ENCODE measurements at places on chromosomes 3 and 15. TPM values are rescaled to one million over a fixed set of nuclear protein-coding genes. Genes with fewer than 3 reads are reported as not detected.

RTP1 gene
- not detected for total RNA-seq

PRTG gene
- 0.81 TPM for total RNA-seq

STX19 gene
- not detected for total RNA-seq

ALCAM gene
- total RNA-seq = 25.4 TPM

CADPS gene
- 0.31 TPM for total RNA-seq

ZPLD1 gene
- 0.35 TPM for total RNA-seq

GRCh38 chr15:96296264-96296663, 34.2 kb upstream of the NR2F2 start:
- ATAC-seq = no peak

DNA sequence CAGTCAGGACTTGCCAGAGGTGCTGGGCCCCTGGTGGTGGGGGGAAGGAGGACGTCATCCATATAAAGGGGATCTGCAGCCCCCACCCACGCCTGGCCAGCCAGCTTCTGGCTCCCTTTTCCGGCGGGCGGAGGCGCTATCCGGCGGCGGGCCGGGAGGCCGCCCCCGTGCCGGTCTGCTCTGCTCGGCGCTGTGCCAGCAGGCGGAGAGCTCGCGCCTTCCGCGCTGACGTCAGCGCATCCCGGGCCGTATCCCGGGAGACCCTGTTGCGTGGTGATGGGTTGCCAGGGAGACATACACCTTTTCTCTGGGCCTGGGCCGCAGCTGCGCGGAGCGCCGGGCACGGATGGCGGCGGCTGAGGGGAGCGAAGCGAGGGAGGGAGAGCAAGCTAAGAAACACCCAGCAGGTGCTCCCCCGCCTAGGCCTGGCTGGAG, 1.1 kb downstream of the FAM131A start:
- ATAC-seq = peak; percentile 70

DNA sequence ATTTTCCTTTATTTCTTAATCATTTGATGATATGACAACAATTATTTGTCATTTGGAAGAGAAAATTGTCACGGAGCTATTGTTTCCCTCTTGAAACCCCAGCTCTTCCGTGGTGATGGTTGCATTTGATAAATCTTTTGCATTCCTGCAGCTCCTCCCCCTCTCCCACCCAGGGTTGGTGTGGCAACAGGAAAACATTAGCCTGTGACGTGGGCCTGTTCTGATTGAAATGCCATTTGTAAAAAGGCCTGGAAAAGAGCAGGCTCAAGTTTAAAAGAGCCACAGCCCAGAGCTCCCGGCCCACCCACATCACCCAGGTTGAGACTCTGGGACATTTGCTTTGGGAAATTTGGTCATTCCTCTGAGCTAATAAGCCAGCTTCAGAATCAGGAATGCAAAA, 282.5 kb downstream of the RPLP1 start:
- peak; percentile 65 for ATAC-seq

DNA sequence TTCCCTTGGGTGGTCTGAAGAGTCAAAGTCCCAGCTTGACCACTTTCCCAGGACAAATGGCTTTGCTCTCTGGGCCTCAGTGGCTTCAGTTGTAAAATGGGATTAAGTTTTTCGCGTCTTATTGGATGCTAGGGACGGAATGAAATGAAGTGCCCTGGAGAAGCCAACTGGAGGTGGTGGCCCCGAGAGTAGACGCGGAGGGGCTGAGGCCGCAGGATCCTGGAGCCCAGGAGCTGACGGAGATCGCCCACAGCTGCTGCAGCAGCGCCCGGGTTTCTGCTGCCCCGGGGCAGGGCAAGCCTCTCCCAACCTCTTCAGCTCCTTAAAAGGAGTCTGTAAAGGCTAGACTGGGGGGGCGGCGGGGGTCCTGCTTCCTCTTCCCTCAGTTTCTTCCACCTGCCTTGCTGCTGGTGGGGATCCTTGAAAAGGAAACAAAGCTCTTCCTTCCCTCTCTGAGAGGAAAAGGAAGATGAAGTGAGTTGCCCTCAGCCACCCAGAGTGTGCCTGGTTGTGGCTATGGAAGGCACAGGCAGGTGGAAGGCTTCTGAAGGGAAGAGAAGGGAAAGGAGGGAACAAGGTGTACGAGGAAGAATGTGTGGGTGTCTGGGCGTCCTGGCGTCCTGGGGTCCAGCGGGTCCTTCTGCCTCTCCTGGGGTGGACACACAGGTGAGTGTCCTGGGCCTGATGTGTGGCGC, 967 bp upstream of the BNC1 start:
- no peak for ATAC-seq

DNA sequence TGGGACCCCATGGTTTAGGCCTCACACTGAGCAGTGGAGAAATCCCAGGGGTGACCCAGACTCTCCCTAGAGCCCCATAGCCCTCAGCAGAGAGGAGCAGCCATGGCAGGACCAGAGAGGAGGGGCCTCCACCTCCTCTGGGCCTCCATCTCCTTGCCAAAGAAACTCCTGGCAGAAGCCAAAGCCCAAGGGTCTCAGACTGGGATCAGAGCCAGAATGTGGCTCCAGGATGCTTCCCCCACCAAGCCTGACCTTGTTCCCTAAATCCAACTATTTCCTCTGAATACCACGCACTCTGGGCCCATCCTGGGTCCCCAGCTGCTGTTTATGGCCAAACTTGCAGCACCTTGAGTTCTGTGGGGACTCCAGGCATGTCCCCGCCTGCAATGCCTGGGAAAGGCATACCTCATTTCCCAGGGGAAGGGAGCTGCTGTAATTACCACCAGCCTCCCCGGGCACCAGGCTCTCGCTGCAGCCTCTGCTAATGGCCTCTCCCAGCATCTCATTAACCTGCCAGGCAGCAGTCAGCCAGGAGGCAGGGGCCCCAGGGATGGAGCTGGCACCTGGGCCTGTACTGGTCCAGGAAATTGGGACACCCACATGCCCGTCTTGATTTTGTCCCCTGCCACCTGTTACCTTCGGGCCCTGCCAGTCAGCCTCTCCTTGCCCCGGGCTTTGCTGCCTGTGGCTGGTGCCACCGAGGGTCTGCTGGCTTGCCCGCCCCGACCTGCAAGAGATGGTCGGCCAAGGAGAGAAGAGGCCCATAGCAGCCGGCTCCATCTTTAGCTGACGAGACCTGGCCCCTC, 4.6 kb downstream of the CCDC9B start:
- no peak for ATAC-seq

- no peak for ATAC-seq
Measured at GRCh38 chr3:63878394-63879060, 14.9 kb downstream of the ATXN7 start.

DNA sequence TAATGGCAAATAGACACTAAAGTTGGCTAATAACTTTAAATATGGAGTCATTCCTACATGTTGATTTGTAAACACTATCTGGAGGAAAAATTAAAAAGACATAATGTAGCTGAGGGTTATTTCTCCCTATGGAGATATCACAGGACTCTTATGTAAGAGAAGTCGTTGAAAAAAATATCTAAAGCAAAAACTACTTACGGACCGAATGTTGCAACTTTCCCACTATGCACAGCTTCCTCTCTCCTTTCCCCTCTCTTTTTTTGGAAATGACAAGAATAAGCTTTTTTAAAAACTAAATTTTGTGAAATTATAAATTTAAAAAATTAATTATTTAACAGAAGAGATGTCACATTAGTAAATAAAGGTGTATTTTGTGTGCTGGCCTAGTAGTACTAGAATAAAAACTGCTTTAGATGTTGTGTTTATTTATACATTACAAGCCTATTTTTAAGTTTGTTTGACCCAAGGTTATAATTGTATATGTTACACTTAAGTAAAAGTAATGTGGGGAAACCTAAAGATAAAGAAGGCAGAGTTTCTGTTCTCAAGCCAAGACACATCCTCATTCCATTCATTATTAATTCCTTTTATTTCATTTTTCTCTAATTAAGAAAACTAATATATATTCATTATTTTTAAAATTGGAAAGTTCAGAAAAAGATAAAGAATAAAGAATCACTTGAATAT, 20.7 kb upstream of the PPARG start:
- no peak for ATAC-seq

DNA sequence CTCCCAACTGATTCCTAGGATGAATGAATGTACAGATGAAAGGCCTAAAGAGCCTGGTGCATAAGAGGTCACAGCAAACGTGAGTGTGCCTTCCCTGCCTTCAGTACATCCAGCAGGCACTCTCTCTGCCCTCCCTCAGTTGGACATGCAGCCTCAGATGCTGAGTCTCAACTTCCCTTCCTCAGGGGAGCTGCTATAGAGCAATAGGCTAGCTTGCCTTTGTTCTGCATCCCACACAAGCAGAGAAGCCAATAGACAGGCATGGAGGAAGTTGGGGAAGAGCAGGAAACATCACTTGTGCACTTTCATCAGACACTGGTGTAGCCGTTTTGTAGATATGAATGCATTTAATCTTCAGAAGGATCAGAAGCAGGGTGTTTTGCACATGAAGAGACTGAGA, 147.5 kb upstream of the THBS1 start:
- ATAC-seq = peak; percentile 21

- peak; percentile 65 for ATAC-seq
Measured at GRCh38 chr3:154783521-154783931, 296.6 kb upstream of the MME start.

DNA sequence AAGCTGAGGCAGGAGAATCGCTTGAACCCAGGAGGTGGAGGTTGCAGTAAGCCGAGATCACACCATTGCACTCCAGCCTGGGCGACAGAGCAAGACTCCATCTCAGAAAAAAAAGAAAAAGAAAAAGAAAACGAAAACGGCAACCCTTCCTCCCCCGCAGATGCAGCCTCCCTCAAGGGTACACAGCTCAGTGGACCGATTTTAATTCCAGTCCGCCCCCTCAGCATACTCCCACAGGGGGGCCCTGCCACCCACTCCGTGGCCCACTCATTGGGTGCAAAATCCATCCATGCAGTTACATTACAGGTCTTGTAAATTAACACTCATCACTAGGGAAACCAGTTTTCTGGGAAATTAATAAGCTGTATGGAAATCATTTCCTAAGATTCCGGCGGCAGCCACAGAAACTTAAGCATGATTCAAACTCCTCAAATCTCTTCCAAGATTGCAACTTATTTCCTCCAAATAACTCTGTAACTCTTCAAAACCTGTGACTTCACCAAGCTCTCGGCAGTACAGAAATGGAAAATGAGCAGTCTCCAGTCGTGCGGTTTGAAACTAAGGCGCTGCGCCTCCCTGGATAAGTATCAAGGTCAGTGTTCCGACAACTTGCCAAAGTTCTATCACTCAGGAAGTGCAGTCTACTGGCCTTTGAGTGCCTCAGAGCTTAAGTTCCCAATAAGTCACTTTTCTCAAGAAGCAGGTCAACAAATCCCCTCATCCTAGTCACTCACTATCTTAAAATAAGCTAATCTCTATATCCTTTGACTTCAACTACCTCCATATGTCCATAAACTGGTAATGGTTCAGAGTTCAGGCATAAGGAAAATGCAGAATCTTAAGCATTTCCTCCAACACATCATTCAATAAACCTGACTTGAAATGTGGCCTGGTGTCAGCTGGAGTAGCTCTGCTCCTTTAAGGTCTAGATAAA, 24.7 kb upstream of the KLHL6 start:
- ATAC-seq = peak; percentile 40

- no peak for ATAC-seq
Measured at GRCh38 chr3:11157421-11157820, 3.1 kb downstream of the HRH1 start.

DNA sequence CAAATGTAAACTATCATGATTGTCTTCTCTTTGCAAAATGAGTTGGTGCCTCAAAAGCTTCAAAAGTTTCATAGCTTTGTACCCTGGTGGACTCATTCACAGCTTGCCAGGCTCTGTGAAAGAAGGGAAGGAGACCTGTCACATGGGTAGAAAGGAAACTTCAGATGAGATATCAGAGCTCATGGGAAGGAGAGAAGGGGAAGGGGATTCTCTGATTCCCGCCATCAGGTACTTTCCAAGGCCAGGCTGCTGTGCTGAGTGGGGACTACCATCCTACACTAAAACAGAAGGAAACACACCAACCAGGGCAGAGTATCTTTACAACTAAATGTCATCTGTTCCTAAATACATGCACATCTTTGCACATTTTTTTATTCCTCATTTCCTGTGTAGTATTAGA, 9.2 kb downstream of the ILDR1 start:
- ATAC-seq = no peak

- no peak for ATAC-seq
Measured at GRCh38 chr3:144229330-144229729, 257.7 kb downstream of the DIPK2A start.

GRCh38 chr15:100788418-100789105, 91.1 kb upstream of the ALDH1A3 start:
- ATAC-seq = no peak

DNA sequence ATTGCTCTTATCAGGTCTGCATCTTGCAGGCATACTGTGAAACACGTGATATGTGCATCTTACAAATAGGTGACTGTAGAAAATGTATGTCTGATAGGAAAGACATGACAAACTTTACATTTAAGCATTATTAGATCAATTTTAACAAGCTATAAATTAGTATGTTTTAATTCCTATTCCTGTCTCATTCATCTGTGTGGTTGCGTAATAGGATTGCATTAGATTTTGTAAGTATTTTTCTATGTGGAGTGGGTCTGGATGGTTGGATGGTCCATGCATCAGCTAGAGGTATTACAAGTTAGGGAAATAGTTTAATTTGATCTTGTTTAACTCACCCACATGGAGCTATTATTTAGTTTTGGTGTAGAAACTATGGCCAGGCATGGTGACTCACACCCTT, 18.8 kb downstream of the ASTE1 start:
- no peak for ATAC-seq

- no peak for ATAC-seq
Measured at GRCh38 chr3:151037746-151038477, 47.6 kb upstream of the MED12L start.

GRCh38 chr3:32148351-32148750, 41.9 kb downstream of the GPD1L start:
- no peak for ATAC-seq

- no peak for ATAC-seq
Measured at GRCh38 chr3:185880600-185880999, 55.8 kb upstream of the IGF2BP2 start.

DNA sequence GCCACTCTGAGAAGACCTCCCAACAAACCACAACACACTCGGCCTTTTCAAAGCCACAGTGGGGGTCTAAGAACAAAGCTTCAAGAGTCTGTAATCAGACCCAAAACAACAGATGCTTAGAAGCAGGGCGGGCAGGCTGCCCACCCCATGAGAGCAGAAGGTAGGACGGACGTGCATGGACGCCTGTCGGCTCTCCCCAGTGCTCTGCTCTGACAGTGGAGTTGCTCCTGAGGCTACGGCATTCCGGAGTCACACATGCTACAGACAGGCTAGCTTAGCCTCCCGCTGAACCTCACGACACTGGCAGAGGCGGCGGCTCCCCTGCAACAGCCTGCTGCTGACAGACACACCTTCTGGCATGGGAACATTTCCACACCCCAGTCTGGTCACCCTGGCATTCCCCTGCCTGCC, 33.5 kb downstream of the SLCO2A1 start:
- no peak for ATAC-seq

- ATAC-seq = peak; percentile 79
Measured at GRCh38 chr3:72487078-72487765, 361.0 kb downstream of the SHQ1 start.

- no peak for ATAC-seq
Measured at GRCh38 chr3:190266913-190267290, 55.3 kb downstream of the CLDN1 start.

- no peak for ATAC-seq
Measured at GRCh38 chr3:128232376-128233178, 79.3 kb downstream of the EEFSEC start.

- no peak for ATAC-seq
Measured at GRCh38 chr3:107028626-107029025, 348.6 kb upstream of the CCDC54 start.

Measured in gastroesophageal sphincter (tissue), 4 donors.